ENCODE measurements at places on chromosomes 1 and 21. TPM values are rescaled to one million over a fixed set of nuclear protein-coding genes. Genes with fewer than 3 reads are reported as not detected.

The SAMSN1 gene
- not detected for total RNA-seq

The GJA9 gene
- total RNA-seq: 0.12 TPM

The MSH4 gene
- total RNA-seq: 0.25 TPM

The TNFAIP8L2 gene
- total RNA-seq: not detected

The TFF1 gene
- total RNA-seq: not detected

The FAM72D gene
- 1.00 TPM for total RNA-seq

The TCP10L gene
- under 0.01 TPM for total RNA-seq

The CD58 gene
- total RNA-seq: 8.4 TPM

The DIPK1A gene
- 15.3 TPM for total RNA-seq

The OR4F29 gene
- total RNA-seq: 0.11 TPM

The LCE1E gene
- total RNA-seq: not detected

All from uterine smooth muscle cell (primary cell).